ENCODE measurements at places on chromosomes 5 and 9. TPM values are rescaled to one million over a fixed set of nuclear protein-coding genes. Genes with fewer than 3 reads are reported as not detected.

The TMEM215 gene
- 0.67 TPM for total RNA-seq

The COX7C gene
- 1,035 TPM for total RNA-seq

The IPO11 gene
- 64.4 TPM for total RNA-seq

The PCDHB15 gene
- total RNA-seq: 3.9 TPM

The GMCL2 gene
- total RNA-seq: 0.13 TPM

The ZNF883 gene
- 20.2 TPM for total RNA-seq

The IL17B gene
- not detected for total RNA-seq

The PCDHA3 gene
- 0.67 TPM for total RNA-seq

The PIP5KL1 gene
- total RNA-seq: 13.4 TPM

The ITK gene
- not detected for total RNA-seq

The ACTBL2 gene
- not detected for total RNA-seq

The TMEFF1 gene
- 68.2 TPM for total RNA-seq

The DRD1 gene
- total RNA-seq: 0.19 TPM

DNA sequence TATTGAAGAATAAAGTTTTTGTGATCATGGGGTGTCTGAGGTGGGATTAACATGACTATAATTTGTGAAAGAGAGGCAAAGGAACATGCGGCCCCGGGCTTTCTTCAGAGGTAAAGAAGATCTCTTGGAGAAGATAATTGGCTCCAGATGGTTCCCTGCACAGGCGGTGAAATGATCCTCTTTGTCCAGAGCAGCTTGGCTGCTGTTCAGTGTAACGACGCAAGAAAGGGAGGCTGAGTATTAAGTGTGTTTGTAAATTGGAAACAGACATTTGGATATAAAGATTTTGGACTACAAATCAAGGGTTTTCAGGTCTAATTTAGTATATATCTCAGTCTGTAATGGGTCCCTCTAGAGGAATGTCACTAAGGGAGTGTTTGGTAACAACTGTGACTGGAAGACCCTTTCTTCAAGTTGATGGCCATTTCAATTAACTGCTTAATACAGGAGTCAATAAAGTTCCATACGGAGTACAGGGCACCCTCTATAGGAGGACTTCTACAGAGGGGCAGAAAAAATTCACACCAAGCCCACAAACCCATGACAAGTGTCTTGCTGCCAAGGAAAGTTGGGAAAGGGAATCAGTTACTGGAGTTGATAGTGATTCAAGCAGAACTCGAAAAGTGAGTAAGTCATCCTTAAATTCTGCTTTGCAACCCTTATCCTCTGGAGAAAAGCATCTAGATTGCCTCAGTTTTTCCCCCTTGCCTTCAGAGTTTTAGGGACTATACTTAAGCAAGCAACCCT, 4.1 kb downstream of the EQTN start:
- H3K27me3 ChIP-seq: no peaks in the 10 kb centered on the region
- no peaks in the 10 kb centered on the region for H3K4me1 ChIP-seq
- no peaks in the 10 kb centered on the region for H3K36me3 ChIP-seq
- DNase-seq: no peak

DNA sequence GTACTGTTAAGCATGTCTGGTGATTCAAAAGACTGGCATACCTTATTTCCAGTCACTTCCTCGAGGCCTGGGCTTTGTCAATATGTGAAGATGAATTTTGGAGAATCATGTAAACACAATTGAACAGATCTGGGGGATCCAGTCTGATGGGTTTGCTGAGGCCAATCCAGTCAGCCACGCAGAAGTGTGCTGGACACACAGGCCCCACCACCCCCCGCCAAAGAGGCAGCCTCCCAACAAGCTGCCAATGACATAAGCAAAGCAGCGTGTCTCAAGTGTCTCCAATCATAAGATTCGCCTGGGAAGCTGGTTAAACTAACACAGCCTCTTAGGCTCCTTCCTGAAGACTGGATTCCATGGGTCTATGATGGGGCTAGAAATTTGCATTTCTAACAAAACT, 192.9 kb upstream of the KLF9 start:
- no peaks in the 10 kb centered on the region for H3K36me3 ChIP-seq
- no peak for DNase-seq
- H3K27ac ChIP-seq: no peak overlapping the region
- no peaks in the 10 kb centered on the region for H3K27me3 ChIP-seq

DNA sequence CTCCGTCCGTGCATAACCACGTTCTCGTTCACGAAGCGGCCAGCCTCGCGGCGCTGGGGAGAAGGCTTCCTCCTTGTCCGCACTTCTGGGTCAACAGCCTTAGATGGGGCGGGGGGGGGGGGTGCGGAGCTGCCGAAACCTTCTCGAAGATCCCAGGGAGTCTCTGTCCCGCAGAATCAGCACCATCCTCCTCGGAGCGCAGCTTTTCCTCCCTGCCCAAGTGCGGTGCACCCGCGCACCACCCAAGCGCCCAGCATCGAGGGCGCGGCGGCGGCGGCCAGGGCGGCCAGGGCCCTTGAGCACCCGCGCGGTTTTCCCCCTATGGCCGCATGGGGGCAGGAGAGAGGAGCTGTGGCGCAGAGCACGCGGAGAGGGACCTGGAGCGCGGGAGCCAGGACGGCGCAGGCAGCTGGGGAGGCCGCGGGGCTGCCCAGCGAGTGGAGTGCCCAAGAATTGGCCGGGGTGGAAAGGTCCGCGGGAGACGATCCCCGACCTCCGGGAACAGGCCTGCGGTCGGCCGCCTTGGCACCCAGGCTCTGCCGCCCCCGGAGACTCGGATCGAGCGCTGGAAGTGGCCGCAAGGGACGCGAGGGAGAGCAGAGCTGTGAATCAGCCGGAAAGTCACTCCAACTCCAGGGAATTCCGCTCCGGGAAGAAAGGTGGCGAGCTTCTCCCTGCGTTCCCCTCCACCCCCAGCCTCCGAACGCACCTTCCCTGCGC, 43.1 kb downstream of the TMEM174 start:
- peaks cover 9% of the 10 kb centered on the region for H3K4me1 ChIP-seq
- no peaks in the 10 kb centered on the region for H3K36me3 ChIP-seq
- peak overlapping the region; percentile 64 for H3K4me3 ChIP-seq
- peaks cover 15% of the 10 kb centered on the region for H3K27me3 ChIP-seq
- no peak for DNase-seq

GRCh38 chr5:5341531-5342292, 80.8 kb upstream of the ICE1 start:
- H3K27ac ChIP-seq: no peak overlapping the region
- no peaks in the 10 kb centered on the region for H3K36me3 ChIP-seq
- no peaks in the 10 kb centered on the region for H3K27me3 ChIP-seq
- peaks cover 4% of the 10 kb centered on the region for H3K4me1 ChIP-seq
- no peak for DNase-seq

- H3K4me3 ChIP-seq: no peak overlapping the region
- no peak overlapping the region for H3K27ac ChIP-seq
- no peaks in the 10 kb centered on the region for H3K27me3 ChIP-seq
- H3K4me1 ChIP-seq: peaks cover 4% of the 10 kb centered on the region
- no peaks in the 10 kb centered on the region for H3K36me3 ChIP-seq
Observed at GRCh38 chr5:38926121-38926520, 80.3 kb downstream of the OSMR start.

- H3K27me3 ChIP-seq: no peaks in the 10 kb centered on the region
- H3K27ac ChIP-seq: no peak overlapping the region
- no peaks in the 10 kb centered on the region for H3K36me3 ChIP-seq
Observed at GRCh38 chr9:89051421-89052025, 60.3 kb downstream of the S1PR3 start.

- H3K4me3 ChIP-seq: no peak overlapping the region
- DNase-seq: no peak
- no peak overlapping the region for H3K27ac ChIP-seq
Observed at GRCh38 chr5:150662731-150663516, 1.9 kb downstream of the MYOZ3 start.

DNA sequence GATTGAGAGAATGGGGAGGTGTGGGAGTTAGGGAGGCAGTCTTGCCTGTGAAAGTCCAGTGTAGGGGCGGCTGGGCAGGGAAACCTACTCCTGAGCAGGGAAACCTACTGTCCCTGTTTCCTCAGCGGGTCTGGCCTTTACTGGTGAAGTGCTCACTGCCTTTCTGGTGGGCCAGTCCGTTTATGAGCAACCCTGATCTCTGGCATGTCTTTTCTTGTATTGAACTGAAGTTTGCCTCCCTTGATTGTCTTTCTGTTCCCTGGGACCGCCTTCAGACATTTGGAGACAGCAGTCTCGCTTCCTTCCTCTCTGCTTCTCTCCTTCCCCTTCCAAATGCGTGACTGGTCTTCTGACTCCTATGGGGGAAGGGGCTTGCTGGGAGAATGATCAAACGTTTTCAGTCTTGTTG, 2.9 kb downstream of the SNX18 start:
- H3K27me3 ChIP-seq: peaks cover 16% of the 10 kb centered on the region
- peaks cover 16% of the 10 kb centered on the region for H3K4me1 ChIP-seq

- no peaks in the 10 kb centered on the region for H3K27me3 ChIP-seq
- H3K4me1 ChIP-seq: no peaks in the 10 kb centered on the region
- no peaks in the 10 kb centered on the region for H3K36me3 ChIP-seq
- no peak overlapping the region for H3K27ac ChIP-seq
- no peak for DNase-seq
Observed at GRCh38 chr9:14399756-14400657, 86.1 kb upstream of the NFIB start.

DNA sequence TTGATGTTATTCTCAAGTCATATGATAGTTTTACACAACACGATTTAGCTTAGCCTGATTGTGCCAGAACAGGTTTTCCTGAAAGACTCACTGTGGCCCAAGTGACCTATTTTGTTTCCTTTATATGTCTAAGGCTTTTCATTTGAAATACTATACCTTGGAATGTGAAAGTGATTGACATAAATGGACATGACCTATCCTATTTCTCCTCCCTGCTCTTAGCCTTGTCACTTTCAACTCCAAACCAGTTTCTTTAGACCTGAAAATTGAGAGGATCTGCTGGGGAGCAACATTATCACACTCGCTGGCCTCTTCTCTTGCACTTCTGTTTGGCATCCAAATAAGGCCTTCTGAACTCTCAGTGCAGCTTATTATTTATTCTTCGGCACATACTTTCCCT, 496.8 kb downstream of the MAT2B start:
- no peak overlapping the region for H3K27ac ChIP-seq
- H3K4me3 ChIP-seq: no peak overlapping the region
- H3K36me3 ChIP-seq: no peaks in the 10 kb centered on the region
- H3K27me3 ChIP-seq: no peaks in the 10 kb centered on the region
- DNase-seq: no peak
- H3K4me1 ChIP-seq: no peaks in the 10 kb centered on the region

DNA sequence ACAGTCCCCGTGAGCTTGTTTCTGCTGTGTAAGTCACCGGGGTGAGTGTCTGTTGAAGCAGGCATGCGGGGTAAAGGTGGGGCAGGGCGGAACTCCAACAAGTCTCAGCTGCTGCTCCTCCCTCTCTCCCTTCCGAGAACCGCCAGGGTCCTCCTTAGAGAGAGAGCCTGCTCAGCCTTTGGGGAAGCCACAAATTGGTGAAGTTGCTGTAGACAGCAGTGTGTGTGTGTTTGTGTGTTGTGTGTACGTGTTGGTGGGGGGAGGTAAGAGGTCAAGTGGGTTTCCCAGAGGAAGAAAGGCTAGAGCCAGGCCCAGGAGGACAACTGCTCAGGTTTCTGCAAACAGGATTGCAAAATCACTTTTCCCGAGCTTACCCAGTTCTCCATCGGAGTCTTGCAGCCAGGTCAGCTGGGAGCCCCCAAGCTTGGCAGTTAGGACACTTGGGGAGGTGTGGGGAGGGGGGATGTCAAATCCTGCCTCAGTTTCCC, 38.9 kb upstream of the DAB2IP start:
- H3K27ac ChIP-seq: no peak overlapping the region
- H3K27me3 ChIP-seq: no peaks in the 10 kb centered on the region
- H3K4me1 ChIP-seq: peaks cover 6% of the 10 kb centered on the region
- H3K36me3 ChIP-seq: no peaks in the 10 kb centered on the region
- no peak for DNase-seq
- no peak overlapping the region for H3K4me3 ChIP-seq

- H3K27me3 ChIP-seq: no peaks in the 10 kb centered on the region
- H3K4me3 ChIP-seq: no peak overlapping the region
Observed at GRCh38 chr9:113886466-113886865, 10.4 kb downstream of the ZNF618 start.

- no peak overlapping the region for H3K4me3 ChIP-seq
- H3K36me3 ChIP-seq: no peaks in the 10 kb centered on the region
- no peaks in the 10 kb centered on the region for H3K4me1 ChIP-seq
- H3K27ac ChIP-seq: no peak overlapping the region
- no peaks in the 10 kb centered on the region for H3K27me3 ChIP-seq
Observed at GRCh38 chr9:129776938-129777768, 24.3 kb upstream of the PTGES start.

DNA sequence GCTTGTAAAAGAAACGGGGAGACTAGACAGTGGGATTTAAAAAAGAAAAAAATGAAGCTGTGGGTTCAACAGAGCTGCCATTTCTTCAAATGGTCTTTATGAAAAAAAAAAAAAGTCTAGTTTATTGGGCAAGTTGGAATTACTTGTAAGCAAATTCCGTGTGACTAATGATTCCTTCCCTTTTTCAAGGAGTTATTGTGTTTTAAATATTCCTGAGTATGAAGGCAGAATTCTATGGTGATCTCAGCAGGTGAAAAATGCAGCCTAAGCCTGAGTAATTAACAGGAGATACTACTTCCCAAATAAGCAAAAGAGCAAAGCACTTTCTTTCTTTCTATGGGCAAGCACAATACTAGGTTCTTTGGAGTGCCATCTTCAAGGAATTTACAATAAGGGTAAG, 481.9 kb downstream of the ZNF608 start:
- peaks cover 1% of the 10 kb centered on the region for H3K4me1 ChIP-seq
- no peak overlapping the region for H3K27ac ChIP-seq
- H3K36me3 ChIP-seq: no peaks in the 10 kb centered on the region
- no peak for DNase-seq
- no peaks in the 10 kb centered on the region for H3K27me3 ChIP-seq
- no peak overlapping the region for H3K4me3 ChIP-seq

DNA sequence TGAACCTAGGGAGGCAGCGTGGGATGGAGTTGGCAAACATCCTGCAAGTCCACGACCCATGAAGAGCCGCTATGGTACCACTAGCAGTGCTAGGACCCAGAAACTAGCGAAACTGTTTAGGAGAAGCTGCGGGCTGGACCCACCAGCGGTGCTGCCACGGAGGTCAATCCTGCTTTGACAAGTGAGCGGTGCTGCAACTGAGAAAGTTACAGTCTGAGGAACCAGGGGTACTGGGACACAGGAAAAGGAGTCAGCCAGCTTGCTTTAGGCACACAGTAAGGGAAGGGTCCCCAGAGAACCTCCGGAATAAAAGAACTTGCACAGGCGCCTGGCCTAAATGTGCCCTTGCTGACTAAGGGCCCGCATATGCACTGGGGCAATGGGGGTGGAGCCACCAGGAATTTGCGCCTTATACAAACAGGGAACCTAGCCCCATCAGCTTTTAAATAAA, 23.6 kb upstream of the ANXA2R start:
- H3K27me3 ChIP-seq: no peaks in the 10 kb centered on the region
- DNase-seq: no peak
- no peak overlapping the region for H3K27ac ChIP-seq
- H3K36me3 ChIP-seq: no peaks in the 10 kb centered on the region
- peaks cover 3% of the 10 kb centered on the region for H3K4me1 ChIP-seq

GRCh38 chr9:97179616-97180015, 127.8 kb upstream of the CCDC180 start:
- H3K27me3 ChIP-seq: no peaks in the 10 kb centered on the region
- peaks cover 7% of the 10 kb centered on the region for H3K36me3 ChIP-seq
- no peak overlapping the region for H3K4me3 ChIP-seq
- no peak for DNase-seq

- H3K4me3 ChIP-seq: no peak overlapping the region
- H3K27me3 ChIP-seq: no peaks in the 10 kb centered on the region
- DNase-seq: no peak
Observed at GRCh38 chr5:155259648-155260047, 246.1 kb downstream of the KIF4B start.
